ENCODE measurements at places on chromosomes 3 and 15.

DNA sequence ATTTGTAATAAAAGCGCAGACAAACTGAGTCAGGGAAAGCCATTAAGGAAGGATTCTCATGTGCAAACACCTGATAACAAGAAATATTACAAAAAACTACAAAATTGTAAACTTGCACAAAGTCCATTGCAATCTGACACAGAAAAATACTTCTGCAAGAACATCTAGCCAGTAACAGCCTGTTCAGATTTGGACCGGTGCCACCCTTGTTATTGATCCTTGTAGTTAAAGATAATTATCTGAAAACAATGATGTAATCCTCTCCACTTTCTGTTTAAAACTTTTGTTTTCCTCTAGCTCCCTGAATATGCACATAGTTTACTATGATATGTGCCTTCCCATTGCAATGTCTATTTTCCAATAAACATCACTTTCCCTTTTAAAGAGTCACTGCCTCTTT, 1090.2 kb downstream of the PLOD2 start:
- no peak for DNase-seq

DNA sequence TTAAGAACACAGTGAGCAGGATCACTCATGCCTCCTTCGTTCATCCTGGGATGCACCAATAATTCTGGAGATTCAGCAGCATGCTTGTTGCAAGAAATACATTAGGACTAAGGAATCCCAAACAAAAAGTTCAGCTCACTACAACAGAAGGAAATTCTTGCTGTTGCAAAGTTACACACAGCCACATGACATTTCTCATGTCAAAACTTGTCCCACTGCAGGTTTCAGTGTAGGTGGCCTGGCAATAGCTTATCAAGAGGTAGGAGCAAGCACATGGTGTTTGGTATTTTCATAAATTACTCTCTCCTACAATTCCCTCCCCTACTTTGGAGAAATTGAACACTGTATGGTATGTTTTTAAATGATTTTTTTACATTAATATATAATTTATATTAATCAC, 399.6 kb upstream of the EPHA3 start:
- no peak for DNase-seq

DNA sequence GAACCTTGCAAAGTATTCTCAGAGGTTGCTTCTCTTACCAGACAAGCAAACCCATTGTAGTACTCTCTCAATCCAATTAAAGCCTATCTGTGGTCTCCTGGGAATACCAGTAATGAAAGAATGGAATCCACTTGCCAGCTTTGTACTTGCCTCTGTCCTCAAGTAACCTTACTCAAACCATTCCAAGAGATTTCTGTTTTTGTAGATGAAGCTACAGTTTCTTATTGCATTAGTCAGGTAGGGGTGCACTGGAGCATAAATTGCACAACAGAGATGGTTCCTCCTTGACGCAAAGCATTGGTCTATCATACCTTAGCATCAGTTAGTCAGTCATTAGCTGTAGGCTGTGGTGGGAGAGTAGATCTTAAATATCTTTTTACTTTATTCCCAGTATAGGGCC, 52.9 kb downstream of the BTLA start:
- DNase-seq, result no peak

GRCh38 chr3:32544894-32545293, 25.8 kb downstream of the DYNC1LI1 start:
- no peak for DNase-seq

GRCh38 chr15:78063217-78063616, 14.3 kb downstream of the TBC1D2B start:
- DNase-seq, result no peak

GRCh38 chr3:185236969-185237368, 16.9 kb downstream of the EHHADH start:
- DNase-seq, result no peak

- DNase-seq, result no peak
Observed at GRCh38 chr3:195543500-195544229, 540 bp upstream of the PPP1R2 start.

GRCh38 chr3:66068255-66068654, 29.5 kb upstream of the MAGI1 start:
- no peak for DNase-seq

Measured in OCI-M1 (cell line).